ENCODE measurements at places on chromosomes 6 and 20. TPM values are rescaled to one million over a fixed set of nuclear protein-coding genes. Genes with fewer than 3 reads are reported as not detected.

The TULP1 gene
- total RNA-seq = not detected

The DYNLT2 gene
- 2.0 TPM for total RNA-seq

The SIM1 gene
- total RNA-seq = under 0.01 TPM

The DCDC2 gene
- not detected for total RNA-seq

The RFX6 gene
- not detected for total RNA-seq

The MTO1 gene
- 33.5 TPM for total RNA-seq

The SLC17A1 gene
- total RNA-seq = not detected

The PRR3 gene
- 11.0 TPM for total RNA-seq

The CEP85L gene
- total RNA-seq = 10.8 TPM

The C6orf132 gene
- 1.4 TPM for total RNA-seq

The SLC26A8 gene
- total RNA-seq = not detected

The THBS2 gene
- total RNA-seq = 519 TPM

The BMP7 gene
- not detected for total RNA-seq

The DEFB124 gene
- not detected for total RNA-seq

The OR12D3 gene
- total RNA-seq = not detected

The CLIC5 gene
- total RNA-seq = not detected

The CALHM4 gene
- not detected for total RNA-seq

The POPDC3 gene
- total RNA-seq = 33.7 TPM

The RNF182 gene
- total RNA-seq = 2.9 TPM

The HACE1 gene
- total RNA-seq = 18.3 TPM

The BANF2 gene
- total RNA-seq = not detected

The ALDH8A1 gene
- total RNA-seq = 0.09 TPM
